ENCODE measurements at places on chromosomes 6 and 20. TPM values are rescaled to one million over a fixed set of nuclear protein-coding genes. Genes with fewer than 3 reads are reported as not detected.

The PSORS1C2 gene
- total RNA-seq: not detected

The NHLRC1 gene
- 1.3 TPM for total RNA-seq

The HCRTR2 gene
- not detected for total RNA-seq

DNA sequence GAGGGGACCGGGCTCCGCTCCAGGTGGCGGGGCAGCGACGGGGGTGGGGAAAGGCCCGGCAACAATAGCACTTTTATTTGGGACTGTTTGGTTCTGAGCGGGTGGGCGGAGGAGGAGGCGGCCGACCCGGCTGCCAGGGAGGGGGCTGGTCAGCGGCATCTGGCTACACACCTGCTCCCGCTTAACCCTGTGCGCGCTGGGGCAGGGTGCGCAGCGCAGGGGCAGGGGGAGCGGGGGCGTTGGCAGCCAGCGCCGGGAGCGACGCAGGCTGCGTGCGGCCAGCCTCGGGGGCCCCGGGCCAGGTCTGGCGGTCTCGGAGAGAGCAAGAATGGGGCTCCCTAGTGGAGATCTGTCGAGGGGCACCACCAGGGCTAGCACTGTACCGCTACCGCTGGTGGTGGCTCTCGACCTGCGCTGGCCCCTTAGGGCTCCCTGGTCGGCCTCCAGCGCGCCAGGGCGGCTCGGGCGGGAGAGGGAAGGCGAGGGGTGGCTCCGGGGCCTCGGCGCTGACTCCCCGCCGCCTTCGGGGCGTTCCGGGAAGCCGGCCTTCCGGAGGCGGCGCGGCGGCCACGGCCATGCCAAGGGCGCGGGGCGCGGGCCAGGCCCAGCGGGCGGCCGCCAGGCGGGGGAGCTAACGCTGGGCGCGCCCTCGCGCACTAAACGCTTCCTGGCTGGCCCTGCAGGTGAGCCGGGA, 92.4 kb downstream of the NCR2 start:
- DNase-seq: peak; percentile 60

DNA sequence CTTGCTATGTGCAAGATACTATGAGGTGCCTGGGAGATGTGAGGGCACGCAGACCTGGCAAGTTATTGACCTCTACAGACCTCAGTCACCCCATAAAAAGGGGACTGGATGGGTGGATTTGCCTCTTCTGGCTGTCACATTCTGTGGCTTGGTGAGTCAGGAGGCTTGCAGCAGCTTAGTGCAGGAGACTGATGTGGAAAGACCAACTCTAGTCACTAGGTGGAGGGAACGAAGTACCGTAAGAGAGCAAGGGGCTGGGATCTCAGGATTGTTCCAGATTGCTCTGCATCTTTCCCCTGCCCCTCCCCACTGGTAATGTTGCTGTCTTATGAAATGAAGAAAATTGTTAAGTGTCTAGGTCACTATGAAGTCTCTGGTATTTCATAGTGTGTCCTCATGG, 3.3 kb downstream of the MAPRE1 start:
- peak; percentile 50 for DNase-seq

DNA sequence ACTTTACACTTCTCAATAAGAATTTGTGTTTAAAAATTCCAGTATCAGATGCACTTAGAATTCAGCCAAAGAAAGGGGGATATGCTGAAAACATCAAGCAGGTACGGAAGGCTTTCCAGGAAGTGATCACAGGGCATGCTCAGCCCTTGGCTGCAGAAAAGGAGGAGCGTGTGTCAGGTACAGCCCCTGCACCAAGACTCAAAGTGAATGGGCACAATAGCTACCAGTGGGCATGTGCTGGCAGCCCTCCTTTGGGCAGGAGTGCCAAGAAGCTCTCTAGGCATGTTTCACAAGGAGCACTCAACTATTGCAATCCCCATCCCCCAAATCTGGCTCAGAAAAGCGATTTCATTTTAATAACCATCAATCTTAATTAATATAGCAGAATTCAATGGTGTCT, 298.8 kb downstream of the GMDS start:
- no peak for DNase-seq

DNA sequence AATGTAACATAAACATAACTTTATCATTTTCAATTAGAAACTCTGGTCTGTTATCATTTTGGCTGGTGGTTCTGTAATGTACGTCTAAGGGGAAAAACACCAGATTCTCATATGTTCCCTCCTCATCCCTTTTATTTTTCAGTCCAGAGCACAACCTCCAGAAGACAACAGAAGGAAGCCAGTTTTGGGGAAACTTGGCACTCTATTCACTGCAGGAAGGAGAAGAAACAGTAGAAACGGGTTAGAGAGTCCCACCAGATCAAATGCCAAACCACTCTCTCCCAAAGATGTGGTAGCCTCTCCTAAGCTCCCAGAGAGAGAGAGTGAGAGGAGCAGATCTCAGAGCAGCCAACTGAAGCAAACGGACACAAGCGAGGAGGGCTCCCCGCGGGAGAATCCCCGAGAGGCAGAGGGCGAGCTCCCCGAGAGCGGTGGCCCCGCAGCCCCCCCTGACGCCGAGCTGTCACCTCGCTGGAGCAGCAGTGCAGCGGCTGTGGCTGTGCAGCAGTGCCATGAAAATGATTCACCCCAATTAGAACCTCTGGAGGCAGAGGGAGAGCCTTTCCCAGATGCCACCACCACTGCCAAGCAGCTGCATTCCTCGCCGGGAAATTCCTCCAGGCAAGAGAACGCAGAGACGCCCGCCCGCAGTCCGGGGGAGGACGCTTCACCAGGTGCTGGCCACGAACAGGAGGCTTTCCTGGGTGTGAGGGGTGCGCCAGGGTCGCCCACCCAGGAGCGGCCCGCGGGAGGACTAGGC, 117.8 kb downstream of the RTN4IP1 start:
- peak; percentile 52 for DNase-seq

The PTCHD4 gene
- not detected for total RNA-seq

The TFAP2D gene
- total RNA-seq: not detected

The TBX18 gene
- total RNA-seq: not detected

- DNase-seq: no peak
Observed at GRCh38 chr6:154885214-154885613, 109.9 kb upstream of the TIAM2 start.

DNA sequence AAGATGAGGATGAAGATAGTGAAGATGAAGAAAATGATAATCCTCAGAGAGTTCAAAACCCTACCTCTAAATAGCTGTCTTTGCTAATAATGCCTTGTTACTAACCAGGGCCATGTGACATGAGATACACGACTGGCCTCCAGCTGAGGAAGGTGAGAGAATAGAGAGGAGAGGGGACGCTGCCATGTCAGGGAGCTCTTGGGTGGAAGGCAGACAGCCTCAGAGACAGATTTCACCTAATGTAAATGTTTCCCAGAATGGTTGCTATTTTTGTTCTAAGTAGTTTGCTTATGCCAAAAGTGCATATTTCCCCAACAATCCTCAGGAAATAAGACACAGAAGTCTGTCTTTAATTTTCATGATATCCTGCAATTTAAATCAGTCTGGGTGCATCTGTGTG, 138.4 kb downstream of the ELOVL4 start:
- DNase-seq: no peak

GRCh38 chr20:60700728-60701127, 551.3 kb upstream of the CDH4 start:
- DNase-seq: no peak

DNA sequence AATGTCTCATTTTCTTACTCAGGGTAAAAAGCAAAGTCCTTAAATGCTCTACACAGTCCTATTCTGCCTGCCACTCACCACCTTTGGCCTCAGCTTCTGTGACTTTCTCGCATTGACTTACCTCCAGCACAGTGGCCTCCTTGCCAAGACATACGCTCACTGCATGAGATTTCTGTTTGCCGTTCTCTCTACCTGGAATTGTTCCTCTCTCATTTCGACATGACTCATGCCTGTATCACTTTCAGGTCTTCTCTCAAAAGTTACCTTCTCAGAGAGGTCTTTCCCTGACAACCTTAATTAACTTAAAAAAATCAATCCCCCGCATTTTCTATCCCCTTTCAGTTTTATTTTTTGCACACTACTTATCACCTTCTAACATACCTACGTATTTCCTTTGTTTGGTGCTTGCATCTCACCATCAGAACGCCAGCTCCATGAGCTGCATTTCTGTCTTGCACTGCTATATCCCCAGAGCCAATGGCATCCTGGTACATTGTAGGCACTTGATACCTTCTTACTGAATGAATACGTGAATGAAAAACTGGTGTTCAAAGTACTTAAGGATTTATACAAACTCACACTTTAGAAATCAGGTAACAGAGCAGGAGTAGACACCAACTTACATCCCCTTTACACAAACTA, 24.5 kb downstream of the TENT5A start:
- DNase-seq: peak; percentile 79

The GMPR gene
- 5.0 TPM for total RNA-seq

The SRSF12 gene
- not detected for total RNA-seq

The ZNF311 gene
- 0.40 TPM for total RNA-seq

DNA sequence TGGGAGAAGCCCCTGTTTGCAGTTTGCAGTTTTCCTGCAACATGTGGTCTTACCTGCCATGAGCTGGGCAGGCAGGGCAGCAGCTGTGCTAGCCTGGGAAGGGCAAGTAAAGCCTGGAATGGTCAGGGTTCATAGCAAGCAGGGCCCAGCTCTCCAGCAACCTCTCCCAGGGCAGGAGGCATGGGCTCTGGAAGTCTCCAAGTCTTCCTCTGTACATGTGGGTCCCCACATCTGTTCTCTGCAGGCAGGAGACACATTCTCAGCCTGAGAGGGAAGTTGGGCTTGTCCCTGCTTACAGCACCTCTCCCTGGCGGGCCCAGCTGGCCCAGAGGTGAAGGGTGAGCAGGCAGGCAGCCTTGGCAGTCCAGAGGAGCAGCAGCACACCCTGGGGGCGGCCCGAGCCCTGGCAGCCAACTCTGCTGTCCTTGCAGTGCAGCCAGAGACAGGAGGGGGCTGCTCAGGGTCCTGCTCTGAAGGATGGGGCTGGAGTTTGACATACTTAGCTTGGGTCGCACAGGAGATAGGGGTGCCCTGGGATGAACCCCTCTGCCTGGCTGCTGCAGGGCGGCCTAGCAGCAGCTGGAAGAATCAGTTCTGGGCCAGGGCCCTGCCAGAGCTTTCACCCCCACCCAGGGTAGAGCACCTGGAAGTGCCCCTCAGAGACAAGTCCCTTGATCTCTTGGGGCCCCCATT, 176.0 kb downstream of the MRPL14 start:
- peak; percentile 29 for DNase-seq

DNA sequence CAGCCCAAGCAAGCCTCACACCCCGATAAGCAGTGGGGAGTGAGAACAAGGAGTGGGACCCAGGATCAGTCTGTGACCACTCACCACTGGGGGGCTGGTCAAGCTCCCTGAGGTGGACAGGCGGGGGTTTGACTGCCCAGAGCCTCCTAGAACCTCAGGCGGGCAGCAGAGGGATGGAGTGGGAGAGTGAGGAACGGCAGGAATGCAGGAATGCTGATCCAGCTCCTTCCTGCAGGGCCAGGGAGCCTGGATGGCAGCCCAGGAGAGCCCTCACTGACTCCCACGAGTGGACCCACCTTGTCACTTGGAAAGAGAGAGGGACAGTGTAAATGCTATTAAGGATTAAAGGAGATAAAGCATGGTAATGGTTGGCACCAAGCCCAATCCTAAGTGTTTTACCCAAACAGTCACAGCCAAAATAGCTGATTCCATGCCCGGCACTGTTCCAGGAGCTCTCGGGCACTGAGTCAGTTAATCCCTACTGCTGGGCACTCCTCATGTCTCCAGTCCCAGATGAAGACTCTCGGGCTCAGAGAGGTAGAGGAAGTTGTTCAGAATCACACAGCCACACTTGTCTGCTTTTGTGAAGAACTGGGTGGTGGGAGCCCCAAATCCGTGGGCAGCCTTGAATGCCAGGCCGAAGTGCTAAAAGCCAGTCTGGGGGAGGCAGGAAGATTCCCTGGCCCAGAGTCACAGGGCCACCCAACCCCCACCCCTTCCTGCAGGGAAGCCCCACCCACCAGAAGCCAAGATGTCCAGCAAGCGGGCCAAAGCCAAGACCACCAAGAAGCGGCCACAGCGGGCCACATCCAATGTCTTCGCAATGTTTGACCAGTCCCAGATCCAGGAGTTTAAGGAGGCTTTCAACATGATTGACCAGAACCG, 3.1 kb downstream of the MYL9 start:
- peak; percentile 17 for DNase-seq

DNA sequence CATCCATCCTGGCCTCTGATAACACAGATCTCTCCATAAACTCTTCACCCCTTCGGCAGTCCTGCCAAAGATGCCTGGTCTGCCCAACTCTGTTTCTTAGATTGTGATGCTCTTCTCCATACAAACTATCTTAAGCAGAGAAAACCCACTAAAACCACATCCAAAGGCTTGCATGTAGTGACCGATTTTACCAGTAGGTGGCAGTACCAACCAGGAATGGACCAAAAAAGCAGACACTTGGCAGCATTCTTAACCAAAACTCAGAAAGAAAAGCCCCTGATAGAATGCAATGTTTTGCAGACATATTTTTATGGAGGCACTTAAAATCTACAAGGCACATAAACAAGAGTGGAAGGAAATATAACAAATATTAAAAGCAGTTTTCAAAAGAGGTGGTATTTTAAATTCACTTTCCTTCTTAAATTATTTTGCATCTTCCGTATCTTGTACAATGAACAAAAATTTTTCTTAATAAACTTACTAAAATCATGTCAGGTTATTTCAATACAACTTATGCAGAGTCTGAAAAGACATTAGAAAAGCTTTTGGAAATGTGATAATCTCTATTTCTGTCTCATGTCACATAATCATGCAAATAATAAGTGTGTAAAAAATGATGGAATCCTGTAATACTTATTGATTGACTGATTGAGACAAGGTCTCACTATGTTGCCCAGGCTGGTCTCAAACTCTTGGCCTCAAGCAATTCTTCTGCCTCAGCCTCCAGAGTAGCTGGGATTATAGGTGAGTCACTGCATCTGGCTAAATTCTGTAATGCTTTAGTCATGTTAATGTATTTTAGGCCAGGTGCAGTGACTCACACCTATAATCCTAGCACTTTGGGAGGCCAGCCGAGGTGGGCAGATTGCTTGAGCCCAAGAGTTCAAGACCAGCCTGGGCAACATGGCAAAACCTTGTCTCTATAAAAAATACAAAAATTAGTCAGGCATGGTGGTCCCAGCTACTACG, 29.4 kb downstream of the LRP11 start:
- DNase-seq: peak; percentile 79

- no peak for DNase-seq
Observed at GRCh38 chr6:29853245-29853644, 25.6 kb downstream of the HLA-G start.

DNA sequence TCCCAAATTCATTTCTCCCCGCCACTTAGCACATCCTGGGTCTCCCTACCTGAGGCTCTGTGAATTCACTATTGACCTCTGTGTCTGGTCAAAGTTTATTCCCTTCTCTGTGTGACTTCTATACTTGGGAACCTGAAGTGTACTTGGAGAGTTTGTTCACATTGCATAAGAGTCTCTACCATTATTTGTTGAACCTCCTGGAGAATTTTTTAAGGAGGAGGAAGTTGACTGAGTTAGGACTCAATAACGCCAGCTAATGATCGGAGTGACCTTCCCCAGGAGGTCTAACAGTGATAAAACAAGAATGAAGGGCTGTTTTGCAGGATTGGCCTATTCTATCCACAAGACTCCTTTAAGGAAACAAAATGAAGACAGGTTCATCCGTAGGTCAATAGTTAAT, 23.6 kb downstream of the STMND1 start:
- no peak for DNase-seq

- peak; percentile 90 for DNase-seq
Observed at GRCh38 chr6:12233693-12234571, 56.2 kb upstream of the EDN1 start.

- DNase-seq: peak; percentile 71
Observed at GRCh38 chr20:59770270-59770669, 163.2 kb downstream of the SYCP2 start.

GRCh38 chr6:54516321-54516720, 208.1 kb downstream of the TINAG start:
- DNase-seq: peak; percentile 7

GRCh38 chr6:137490006-137490905, 3.9 kb downstream of the OLIG3 start:
- no peak for DNase-seq

The GNAS gene
- 694 TPM for total RNA-seq
